ENCODE measurements at places on chromosomes 5 and 9.

- DNase-seq: no peak
These were observed 56.2 kb upstream of the PSD2 start for GRCh38 chr5:139739150-139739974.

GRCh38 chr5:123582550-123583285, 70.7 kb downstream of the CSNK1G3 start:
- no peak for DNase-seq

GRCh38 chr9:104873489-104873850, 54.5 kb downstream of the ABCA1 start:
- DNase-seq: no peak

- DNase-seq: no peak
These were observed 10.5 kb upstream of the FRMPD1 start for GRCh38 chr9:37640246-37640645.

DNA sequence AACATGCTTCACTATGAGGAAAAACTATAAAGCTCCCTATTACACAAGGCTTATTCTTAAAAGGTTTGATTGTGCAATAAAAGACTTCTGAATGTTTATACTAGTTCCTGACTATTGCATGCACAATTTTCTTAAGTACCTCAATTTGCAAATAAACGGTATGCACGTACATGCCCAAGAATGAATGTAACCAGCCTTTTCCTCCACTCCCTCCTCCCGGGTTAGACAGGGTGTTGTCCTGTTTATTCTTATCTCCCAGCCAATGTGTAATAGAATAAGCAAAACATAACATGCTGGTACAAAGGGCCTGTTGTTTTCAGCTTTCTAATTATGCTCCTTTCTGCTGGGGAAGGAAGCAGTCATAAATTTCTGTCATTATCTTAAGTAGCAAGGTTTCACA, 79.1 kb downstream of the AOPEP start:
- DNase-seq: peak; percentile 92

DNA sequence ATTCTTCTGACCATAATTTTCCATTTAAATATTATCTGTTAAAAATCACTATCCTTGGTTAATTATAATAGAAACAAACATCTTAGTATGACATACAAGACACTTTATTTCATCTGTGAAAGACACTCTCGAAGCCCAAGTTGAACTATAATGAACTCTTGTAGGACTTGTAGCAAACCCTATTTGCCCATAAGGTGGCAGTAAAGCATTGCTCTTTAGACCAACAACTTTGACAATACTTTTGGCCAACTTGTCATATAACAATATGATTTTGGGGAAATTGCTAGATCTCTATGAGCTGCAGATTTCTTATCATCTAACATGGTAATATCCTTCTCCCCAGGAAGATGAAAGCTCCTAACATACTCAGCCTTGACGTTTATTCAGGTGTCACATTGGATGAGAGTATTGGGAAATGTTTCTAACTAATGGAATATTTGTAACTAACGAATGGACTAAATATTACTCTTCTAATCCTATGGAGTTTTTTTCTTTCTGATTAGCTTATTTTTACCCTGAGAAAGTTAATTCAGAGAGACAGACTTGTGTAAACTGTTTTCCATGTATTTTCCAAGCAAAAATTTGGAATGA, 11.0 kb downstream of the SPINK14 start:
- DNase-seq: peak; percentile 50

GRCh38 chr5:79595086-79595485, 17.2 kb upstream of the TENT2 start:
- no peak for DNase-seq

DNA sequence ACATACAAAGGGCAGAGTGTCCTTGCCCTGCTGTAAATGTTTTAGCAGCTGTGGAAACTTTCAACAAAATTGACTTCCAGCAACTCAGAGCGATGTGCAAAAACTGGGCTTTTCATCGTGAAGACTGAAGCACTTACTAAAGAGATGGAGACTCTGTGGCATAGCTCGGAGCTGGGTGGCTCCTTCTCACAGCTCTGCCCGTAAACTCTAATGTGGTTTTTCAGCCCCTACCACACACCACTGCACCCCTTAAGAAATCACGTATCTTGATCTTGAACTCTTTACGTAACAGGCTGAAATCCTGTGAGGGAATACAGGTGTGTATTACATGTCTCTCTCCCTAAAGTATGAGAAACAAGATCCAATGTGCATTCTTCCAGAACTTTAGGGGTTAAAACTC, 124.4 kb downstream of the MEF2C start:
- DNase-seq: no peak

DNA sequence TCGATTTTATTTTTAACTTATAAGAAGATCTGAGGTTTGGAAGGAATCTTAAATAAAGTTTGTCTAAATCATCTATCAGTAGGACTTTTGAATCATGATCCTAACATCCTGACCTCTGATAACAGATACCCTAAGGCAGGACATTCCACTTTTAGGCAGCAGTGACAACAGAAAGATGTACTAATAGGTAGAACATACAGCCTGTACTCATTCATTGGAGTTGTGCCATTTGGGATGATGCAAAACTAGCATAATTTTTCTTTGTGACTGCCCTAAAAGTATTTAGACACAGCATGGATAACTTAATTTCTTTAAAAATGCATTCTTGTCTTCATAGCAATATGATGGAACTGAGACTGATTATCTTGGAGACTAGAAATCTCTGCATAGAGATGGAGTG, 39.7 kb downstream of the CDC42SE2 start:
- peak; percentile 32 for DNase-seq

- DNase-seq: peak; percentile 84
These were observed 133.0 kb downstream of the GNA14 start for GRCh38 chr9:77514886-77515711.

DNA sequence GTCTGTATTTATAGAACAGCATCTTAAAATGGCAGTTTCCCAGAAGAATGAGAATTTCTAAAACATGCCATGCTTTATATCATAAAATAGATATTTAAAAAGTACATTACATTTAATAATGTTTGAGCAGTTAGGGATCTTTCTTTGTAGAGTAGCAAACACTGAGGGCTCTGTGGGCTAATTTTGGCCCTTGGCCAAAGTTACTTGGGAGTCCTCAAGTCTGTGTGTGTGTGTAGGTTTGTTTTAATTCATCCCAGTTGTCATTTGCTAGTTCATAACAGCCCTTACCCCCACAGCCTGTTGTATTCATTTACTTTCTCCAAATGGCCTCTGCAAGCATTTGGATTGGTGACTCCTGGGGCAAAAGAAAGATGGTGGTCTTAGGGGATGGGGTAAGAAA, 576.4 kb upstream of the SGCD start:
- DNase-seq: no peak

DNA sequence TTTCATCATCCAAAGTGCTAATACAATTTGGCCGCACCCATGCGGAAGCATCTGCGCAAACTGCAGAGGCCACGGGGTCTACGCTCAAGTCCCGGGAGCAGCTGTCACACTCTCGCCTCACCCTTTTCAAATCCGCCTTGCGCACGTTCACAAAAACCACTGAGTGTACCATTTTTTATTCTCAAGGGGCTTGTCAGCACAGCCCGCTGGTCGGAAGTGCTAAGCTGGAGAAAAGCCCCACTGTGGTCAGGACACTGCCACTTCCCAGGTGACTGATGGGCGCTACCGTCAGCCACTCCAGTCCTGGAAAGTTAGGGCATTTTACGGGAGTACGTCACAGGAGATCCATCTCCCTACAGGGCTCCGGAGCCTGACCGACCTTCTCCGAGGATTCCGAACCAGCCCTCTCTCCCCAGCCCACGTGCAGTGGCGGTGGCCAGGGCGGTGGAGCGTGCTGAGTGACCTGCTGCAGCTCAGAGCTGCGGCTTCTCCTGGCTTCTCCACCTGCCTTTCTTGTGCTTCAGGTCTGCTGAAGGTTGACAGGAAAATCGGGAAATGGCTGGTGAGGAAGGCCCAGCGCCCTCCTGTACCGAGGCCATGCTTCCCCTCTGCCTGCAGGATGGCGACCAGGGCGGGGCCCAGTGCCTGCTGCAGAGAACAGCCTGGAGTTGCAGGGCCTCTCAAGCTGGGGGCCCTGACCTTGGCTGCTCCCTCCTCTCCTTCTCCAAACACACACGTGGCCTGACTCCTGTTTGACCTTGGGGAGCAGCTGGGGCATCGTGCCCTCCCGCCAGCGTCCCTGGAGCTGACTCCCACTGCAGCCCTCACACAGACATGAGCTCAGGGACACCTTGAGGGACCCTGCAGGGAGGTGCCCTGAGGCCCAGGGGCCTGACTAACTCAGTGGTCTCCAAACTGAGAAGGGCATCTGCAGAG, 14.3 kb downstream of the RASGEF1C start:
- no peak for DNase-seq

DNA sequence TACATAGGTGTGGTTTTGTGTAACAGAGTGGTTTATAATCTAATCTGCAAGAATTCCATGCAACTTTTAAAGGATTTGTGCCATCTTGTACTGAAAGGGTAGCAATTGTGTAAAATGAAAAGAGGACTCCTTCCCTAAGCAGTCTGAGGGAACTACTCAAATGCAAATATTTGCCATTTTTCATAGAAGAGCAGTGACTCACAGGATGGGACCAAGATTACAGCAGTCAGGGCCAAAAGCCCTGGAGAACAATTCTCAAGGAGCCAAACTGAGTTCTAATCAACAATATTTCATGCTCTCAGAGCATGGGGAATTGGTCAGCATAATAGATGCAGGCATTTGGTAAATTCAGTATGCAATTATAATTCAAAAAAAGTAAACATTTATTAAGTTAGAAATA, 495.8 kb downstream of the CHSY3 start:
- DNase-seq: peak; percentile 49

GRCh38 chr5:153629027-153629895, 138.8 kb downstream of the GRIA1 start:
- DNase-seq: peak; percentile 99

DNA sequence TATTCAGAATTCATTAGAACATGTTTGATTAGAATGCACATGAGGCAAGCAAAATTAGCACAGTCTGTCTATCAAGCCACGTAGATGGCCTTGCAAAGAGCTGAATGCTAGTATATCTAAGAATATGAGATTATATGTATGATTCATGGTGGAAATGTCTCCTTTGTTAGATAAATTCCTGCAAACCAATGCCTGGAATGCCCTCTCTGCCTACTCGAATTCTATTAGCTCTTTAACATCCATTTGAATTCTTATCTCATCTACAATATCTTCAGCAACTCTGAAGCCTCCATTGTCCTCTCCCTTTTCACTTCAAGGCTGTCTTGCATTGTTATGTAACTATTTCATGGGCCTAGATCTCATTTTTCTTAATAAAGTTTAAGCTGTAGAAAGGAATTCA, 205.5 kb downstream of the TMC1 start:
- DNase-seq: no peak

DNA sequence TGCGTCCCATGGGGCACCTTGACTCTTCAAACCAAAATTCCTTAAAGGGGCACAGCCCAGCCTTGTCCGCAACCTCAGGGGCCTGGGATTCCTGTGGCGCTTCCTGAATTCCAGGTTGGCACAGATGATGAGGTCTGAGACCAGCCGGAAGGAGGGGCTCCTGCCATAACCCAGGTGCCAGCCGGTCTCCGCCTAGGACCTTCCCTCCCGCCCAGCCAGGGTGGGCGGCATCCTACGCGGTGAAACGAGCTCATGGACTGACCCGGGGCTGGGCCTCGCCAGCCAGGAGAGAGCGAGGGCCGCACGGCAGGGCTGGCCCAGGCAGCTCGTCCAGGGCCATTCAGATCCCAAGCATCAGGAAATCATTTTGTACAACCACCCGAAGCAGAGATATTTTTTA, 23.0 kb downstream of the AMBP start:
- DNase-seq: no peak

- no peak for DNase-seq
These were observed 399.8 kb upstream of the PIK3R1 start for GRCh38 chr5:67815455-67816391.

DNA sequence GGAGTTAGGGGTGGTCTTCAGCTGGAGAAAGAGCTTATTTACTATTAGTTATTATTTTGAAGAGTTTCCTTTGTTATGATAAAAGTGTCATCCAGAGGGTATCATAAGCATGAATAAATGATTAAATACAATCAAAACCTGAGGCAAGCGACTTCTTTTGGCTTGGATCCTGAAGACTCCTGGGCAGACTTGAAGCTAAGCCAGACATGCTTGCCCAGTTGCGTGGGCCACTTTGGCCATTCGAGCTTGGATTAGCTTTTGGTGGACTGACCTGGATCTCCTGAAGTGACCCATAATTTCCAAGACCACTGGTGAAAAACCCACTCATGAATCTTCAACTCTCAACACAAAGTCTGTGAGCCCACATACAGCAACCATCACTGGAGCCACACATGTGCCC, 335.8 kb downstream of the NR2F1-AS1 start:
- DNase-seq: no peak

DNA sequence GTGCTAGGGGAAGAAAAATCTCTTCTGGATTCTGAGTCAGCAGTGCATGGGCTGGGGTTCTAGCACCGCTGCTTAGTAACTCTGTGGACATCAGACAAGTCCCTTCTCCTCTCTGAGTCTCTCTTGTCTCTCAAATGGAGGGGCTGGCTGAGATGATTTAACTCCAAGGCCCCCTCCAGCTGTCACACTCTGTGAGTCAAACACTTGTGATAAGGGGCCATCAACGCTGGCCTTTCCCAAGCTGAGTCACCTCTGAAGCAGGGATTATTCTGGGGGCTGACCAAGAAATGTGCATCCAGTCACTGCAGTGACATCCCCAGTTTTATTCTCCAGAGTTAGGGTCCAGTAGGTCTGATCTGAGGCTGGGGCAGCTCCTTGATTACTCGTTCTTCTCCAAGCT, 110.4 kb upstream of the ZNF462 start:
- DNase-seq: peak; percentile 54

DNA sequence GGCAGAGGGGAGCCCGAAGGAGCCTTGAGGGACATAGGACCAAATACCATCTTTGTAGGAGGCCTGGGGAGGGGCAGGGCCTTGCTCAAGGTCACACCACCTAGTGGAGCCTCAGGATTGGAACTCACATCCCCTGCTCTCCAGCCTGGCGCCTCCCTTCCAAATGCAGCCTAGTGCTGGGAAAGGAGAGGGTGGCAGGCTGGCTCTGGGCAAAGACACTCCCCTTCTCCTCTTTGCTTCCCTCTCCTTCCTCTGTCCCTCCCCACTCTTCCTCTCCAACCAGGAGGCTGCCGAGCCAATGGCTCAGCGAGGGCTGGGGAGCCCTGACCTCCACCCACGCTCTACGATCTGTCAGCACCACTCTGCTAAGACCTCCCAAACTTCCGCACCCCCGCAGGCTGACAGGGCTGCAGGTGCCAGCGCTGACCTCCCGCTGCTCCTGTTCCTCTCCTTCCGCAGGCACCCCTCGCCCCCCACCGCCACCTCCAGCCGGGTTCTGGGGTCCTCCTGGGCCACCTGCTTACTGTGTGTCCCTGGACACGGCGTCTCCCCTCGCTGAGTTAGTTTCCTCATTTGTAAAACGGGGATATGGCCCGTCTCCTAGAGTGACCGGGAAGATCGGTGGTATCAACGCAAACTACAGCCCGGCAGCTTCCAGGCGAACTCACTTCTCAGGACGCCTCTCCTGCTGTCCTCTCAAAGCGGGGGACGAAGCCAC, 52.9 kb downstream of the C9orf50 start:
- DNase-seq: peak; percentile 29

GRCh38 chr9:107872457-107873192, 383.1 kb upstream of the KLF4 start:
- DNase-seq: no peak

GRCh38 chr5:7068156-7068555, 327.8 kb upstream of the ADCY2 start:
- no peak for DNase-seq
